ENCODE measurements at places on chromosomes 5 and 9.

DNA sequence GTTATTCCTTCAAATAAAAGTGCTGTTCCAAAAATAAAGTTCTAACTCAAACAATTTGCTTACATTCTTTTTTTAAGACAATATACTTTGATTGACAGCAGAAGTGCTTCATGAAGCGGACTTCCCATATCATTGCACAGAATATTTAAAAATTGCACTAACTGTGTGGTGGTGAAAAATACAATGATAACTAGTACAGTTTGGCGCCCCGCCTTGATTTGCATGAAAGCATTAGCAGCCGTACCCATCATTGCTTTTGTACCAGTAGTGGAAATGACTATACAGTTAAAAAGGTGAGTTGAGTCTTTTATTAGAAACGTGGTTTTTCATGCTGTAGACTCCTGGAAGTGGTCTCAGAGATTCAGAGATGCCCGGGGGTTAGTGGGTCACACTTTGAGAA is 69.5 kb upstream of the MAP3K1 start:
- no peak for DNase-seq

- DNase-seq, result no peak
Measured at GRCh38 chr5:1187234-1187949, 14.0 kb upstream of the SLC6A19 start.

DNA sequence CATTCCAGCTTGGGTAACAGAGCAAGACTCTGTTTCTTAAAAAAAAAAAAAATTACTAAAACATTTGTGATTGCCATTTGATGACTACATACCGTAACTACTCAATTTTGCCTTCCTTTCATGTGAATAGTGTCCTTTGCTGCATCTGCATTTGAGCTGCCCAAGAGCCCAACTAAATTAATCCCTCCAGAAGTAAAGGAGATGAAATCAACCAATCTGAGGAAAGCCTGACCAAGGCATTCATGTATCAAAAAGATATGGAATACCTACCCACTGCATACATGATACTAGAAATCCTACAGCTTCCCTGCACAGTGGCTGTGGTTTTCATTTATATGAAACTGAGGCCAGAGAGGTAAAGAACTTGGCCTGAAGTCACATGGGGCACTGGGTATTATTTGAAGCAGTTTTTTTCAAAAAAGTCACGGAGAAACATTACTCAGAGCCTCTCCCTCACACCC is 177.5 kb downstream of the AOPEP start:
- no peak for DNase-seq

- DNase-seq, result no peak
Measured at GRCh38 chr5:170597872-170598271, 94.1 kb downstream of the KCNIP1 start.

- DNase-seq, result no peak
Measured at GRCh38 chr5:167050568-167051401, 1240.7 kb upstream of the WWC1 start.

- DNase-seq, result no peak
Measured at GRCh38 chr9:78821126-78821822, 524.3 kb downstream of the PSAT1 start.

DNA sequence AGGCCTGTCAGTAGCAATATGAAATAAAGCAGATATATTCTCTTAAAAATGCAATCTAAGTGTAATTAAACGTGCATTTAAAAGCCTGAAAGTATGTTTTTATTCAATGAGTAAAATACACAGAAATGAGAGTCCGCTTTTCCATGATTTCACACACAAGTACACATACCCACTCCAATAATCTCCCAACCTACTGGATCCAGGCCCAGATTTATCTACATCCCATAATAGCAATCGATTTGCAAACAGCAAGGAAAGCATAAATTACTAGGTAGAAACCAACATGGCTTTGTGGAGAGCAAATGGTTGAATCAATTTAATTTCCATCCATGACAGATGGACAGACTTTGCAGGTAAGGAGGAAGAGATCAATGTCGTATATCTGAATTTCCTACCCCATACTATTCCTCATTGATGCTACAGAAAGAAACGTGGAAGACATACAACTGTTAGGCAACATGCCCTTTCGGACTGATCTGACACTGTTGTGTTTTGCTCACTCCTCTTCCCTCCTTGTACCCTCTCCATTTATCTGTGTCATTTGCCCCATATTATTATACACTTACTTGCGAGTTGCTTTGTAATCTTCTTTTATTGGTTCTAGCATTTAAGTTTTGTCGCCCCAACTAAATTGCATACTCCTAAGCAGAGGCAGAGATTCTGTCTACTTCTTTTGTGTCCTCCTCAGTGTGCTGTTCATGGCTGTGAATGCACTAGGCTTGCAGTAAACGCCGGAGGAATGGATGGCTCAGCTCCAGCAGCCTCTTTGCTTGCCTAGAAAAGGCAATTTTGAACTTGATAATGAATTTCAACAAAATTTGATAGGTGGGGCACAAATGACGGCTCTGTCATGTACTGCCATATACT is 133.6 kb downstream of the NFIB start:
- DNase-seq, result peak; percentile 35

- no peak for DNase-seq
Measured at GRCh38 chr5:158746979-158747378, 352.7 kb downstream of the EBF1 start.

DNA sequence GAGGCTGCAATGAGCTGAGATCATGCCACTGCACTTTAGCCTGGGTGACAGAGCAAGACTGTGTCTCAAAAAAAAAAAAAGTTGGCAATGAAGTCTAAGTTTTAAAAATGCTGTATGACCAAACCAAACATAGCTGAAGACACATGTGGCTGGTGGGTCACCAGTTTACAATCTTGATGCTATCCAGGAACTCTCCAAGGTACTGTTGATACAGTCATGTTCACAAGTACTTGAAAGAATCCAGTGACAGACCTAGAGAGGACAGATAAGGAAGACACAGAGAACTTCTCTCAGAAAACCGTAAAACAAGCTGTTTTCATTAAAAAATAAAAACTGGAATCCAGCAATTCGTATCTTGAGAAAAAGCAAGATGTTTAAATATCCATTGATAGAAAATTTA is 95.7 kb downstream of the ACTBL2 start:
- no peak for DNase-seq

DNA sequence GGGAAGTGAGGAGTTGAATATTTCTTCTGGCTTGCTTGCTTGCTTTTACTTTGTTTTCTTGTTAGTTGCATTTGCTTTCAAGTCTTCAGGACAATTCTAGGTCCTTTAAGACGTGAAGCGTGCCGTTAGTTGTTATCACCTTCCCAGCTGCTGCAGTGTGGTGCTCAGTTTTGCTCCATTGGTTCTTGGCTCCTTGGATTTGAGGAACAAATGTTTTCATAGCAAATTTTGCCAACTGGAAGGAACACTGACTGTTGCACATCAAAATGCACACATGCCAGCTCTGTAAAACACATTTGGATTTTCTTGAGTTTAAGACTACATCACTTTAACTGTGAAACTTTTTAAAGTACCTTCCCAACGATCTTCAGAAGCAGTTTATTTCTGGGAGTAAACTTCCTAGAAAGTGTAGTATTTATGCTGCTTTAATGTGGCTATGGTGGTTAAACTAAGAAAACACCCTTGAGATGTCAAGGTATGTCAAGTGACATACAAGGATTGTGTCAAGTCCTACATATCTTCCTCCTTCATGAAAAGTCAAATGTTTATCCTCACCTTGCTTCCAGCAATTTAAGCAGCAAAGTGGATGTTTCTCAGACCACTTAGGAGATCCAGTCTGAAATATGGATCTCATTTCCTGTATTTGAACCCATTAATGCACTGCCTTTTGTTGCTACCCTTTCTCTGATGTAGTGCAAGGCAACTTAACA is 24.9 kb downstream of the MOCS2 start:
- DNase-seq, result no peak

DNA sequence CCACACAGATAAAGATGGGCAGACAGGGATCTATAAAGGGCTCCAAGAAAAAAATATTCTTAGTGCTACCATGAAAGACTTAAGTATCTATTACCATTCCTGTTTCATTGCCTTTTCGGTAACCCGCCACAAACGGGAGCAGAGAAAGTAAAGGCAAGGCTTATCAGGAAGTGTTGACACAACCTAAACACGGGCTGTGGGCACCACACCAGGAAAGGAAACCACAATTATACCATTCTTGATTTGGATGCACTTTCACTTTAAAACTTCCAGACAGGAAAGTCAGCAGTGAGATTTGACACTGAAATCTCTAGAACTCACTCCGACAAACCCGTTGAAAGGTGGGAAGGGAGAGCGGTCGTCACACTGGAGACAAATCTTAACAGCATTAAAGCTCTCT is 6.5 kb downstream of the TLE1 start:
- peak; percentile 44 for DNase-seq

DNA sequence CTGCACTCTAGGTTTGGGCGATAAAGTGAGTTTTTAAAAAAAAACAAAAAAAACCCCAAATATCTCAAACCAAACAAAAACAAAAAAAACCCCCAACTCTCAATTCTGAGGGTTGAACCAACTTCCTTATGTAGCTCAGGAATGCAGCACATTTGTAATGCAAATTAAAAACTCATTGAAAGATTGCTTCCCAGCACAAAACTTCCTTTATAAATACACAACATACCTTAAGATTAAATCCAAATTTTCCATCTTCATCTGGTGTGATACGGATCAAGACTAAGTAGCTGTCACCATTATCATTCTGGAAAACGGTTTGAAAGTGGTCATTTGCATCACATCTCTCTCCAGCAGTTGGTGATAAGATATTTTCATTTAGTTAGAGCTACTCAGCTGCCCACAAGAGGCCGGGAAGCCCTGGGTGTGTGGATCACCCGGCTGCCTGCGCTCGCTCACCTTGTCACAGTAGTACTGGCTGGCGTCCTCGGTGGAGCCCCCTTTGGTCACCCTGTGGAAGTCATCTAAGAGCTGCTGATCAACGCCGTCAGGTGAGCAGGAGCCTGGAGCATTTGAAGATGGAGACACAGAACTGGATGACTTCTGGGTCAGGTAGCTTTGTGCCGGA is 88.2 kb downstream of the PTPN3 start:
- DNase-seq, result no peak

DNA sequence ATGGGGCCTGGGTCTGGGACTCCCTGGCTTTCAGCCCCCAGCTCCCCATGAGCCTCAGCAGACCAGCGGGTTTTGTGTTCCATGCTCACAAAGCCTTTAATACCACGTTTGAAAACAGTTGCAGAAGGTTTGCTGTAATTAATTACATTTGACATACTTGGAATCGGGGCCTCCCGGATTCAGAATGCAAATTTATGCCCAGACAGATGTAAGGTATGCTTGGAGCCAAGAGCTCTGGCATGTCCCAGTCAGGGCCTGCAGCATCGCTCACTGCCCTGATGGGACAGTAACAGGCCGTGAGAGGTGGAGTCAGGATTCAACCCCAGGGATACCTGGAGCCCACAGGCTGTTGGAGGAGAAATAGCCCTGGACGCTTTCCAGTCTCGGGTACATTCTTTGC is 12.2 kb downstream of the ZNF618 start:
- no peak for DNase-seq

DNA sequence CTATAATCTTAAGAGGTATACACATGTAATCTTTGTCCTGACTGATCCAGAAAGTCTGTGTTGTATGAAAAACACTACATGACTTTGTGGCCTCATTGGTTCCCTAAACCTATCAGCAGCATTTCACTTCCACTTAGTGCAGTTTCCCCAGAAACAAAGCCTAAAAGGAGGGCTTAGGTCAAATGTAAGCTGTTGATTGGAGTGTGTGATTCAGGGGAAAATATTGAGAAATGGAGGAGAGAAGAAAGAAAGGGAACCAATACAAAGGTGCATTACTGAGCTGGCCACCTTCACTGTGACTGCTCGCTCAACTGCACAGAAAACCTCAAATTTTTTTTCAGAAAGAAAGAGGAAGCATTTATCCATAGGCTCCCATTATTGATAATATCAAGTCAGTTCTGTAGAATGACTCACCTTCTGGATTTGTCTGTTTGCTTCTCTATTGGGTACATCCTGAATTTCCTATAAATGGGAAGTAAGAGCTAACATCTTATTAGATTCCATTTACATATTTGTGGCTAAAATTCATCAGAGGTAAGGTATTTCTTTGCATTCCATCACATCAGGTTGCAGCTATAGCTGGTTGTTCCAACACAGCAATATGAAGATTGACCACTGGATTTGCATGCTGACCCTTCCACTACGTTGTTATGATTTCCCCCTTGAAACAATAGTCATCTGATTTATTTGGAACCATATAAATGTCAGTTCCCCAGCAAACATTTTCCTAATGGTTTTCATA is 10.3 kb upstream of the FST start:
- no peak for DNase-seq

GRCh38 chr9:5999443-6000101 is 15.9 kb downstream of the RANBP6 start:
- DNase-seq, result no peak

- DNase-seq, result no peak
Measured at GRCh38 chr9:80522465-80522864, 950.7 kb downstream of the TLE4 start.

GRCh38 chr5:160956051-160956450 is 104.0 kb upstream of the ATP10B start:
- DNase-seq, result no peak

DNA sequence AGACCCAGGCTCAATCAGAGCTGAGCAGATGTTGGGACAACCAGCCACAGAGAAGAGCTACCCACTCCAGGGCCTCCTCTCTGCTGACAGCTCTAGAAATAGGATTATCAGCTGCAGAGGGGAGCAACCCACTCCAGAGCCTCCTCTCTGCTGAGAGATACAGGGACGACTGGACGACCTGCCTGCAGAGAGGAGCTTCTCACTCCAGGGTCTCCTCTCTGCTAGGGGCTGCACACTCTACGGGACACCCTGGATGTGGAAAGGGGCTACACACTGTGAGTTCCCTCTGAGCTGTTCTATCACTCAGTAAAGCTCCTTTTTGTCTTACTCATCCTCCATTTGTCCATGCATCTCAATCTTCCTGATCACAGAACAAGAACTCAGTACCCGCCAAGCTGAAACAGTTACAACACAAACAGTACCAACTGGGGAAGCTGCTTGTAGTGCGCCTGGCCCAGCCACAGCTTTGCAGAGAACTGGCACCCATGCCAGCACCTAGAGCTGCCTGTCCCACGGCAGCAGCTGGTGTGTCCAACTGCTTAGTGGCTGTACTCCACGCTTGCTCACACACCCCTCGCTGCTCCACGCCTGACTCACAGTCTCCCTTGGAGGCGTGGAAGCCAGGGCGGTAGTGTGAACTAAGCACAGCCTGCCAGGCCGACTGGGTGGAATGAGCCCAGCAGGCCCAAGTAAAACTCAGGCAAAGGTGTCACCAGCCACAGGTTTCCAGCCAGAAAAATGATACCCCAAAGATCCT is 56.8 kb downstream of the PRELID2 start:
- no peak for DNase-seq

DNA sequence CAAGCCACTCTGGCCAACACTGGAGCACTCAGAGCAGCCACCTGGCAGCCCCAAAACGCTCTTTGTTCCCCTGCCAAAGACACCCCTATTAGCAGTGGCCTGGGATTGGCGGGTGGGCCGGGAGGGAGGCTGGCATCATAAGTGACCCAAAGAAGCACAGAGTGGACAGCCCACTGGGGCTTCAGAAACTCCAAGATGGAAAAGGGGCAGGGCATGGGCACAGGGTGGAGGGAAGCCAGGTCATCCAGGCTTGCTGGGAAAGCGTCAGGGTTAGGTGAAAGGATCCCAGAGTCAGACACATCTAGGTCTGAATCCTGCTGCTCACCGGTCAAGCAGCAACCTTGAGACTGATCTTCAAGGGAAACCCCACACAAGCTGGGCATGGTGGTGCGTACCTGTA is 14.8 kb downstream of the EEIG1 start:
- DNase-seq, result no peak

Measured in transverse colon (tissue), 4 donors.